T-helper 22 cell (primary cell): ENCODE measurements at places on chromosomes 2 and 18.

GRCh38 chr18:62617793-62618591, 95.2 kb downstream of the ZCCHC2 start:
- DNase-seq, result no peak

GRCh38 chr2:223832241-223832903, 5.0 kb downstream of the AP1S3 start:
- DNase-seq, result no peak

DNA sequence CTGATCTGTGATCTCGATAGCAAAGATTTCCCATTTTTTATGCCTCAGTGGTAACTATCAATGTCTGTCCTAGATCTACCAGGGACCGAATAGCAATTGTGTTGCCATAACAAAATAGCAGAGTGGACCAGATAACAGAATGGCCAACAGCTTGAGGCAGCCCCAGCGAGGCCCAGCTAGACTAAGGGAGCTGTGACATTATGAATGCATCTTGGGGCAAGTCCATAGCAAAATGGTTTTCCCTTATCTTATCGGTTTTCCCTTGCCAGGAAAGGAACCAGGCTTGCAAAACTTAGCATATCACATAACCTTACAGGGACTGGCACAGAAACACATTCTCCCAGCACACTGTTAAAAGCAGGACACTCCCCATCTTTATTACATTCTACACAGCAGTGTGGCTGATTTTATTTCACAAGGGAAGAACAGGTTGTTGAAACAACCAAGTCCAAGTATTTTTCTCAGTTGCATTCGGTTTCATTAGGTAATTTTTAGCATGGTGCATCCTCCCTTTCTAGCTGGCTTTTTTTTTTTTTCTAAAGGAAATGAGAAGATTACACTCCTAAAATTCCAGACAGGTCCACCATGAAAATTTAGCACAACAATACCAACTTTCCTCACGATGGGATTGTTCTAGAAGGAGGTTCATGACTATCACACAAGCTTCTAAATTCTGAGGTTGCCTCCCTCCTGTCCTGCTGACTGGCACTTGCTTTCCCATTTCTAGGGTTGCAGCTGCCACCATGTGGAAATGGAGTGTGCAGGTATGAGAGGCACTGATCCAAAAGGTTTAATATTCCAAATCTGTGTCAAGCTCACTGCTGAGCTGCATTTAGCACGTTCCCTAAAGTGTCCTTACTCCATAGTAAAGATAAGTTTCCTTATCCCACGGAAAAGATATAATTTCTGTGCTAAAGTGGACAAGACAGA, 97.0 kb upstream of the SLC35G4 start:
- DNase-seq, result no peak

GRCh38 chr2:233976690-233977294, 59.6 kb downstream of the TRPM8 start:
- no peak for DNase-seq

GRCh38 chr18:47390410-47391024, 139.1 kb upstream of the SKOR2 start:
- DNase-seq, result no peak

DNA sequence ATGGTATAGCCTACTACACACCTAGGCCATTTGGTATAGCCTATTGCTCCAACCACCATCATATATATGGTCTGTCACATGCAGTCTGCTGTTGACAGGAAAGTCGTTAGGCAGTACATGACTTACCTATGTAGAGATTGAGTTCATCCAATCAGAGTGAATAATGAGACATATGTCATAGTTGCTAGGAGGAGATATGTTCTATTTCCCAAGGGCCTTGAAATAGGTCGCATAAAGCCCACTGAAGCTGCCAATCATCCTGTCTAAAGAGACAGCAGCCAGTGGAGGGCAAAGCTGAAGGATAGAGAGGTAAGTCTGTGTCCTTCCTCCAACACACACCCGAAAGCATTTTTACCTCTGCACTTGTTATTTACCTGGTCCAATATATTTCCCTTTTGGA, 263.4 kb downstream of the PTPRM start:
- DNase-seq, result no peak

DNA sequence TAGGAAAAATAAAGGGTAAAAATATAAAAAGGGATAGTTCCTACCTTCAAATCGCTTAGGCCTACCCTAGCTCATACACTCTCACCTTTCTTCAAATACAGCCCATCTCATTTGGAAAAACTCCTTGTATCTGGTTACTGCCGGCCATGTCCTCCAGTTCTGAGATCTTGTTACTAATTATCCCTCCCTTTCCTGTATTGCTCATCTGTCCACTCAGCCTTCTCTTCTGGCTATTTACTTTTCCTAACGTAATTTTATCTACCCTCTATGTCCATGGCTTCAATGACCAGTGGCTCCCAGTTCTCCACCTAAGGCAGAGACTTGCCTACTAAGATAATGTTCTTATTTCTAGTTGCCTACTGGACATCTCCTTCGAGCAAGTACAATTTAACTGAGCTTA, 342.9 kb upstream of the ACVR2A start:
- no peak for DNase-seq

DNA sequence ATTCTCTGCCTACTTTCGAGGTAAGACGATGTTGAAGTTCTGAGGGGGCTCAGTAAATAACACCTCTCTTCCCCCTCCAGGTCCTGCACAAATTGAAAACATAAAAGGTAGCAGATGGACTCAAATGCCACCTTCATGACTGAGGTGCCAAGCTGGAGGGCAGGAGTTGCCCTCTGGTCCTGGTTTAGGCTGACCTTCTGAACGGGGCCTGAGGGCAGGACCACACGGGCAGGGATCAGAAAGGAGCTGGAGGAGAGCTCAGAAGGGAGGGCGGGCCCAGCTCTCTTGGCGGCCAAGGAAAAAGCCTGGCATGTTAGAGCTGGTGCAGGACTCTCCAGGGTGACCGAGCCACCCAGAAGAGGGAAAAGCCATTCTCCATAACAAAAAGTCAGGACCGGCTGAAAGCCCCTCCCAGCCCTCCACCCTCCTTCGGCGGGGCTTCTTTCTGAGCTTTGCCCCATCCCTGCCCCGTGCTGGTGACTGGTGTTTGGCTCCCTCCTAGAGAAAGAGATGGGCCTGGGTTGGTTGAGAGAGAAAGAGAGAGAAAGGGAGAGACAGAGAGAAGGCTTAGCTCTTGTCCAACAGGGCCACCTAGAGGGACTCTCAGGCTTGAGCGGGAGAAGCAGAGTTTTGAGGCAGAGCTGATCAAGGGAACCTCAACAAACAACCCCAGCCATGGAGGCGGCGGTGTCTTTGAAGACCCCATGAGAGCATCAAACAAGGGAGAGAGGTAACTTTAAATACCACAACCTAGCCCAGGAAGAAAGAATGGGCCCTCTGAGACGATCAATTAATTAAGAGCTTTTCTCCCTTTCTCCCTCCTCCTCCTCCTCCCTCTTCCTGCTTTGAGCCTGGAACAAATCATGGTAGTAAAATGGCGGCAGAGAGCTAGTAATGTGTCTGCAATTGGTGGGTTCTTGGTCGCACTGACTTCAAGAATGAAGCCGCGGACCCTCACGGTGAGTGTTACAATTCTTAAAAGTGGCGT, 50.8 kb downstream of the WIPF1 start:
- DNase-seq, result no peak

DNA sequence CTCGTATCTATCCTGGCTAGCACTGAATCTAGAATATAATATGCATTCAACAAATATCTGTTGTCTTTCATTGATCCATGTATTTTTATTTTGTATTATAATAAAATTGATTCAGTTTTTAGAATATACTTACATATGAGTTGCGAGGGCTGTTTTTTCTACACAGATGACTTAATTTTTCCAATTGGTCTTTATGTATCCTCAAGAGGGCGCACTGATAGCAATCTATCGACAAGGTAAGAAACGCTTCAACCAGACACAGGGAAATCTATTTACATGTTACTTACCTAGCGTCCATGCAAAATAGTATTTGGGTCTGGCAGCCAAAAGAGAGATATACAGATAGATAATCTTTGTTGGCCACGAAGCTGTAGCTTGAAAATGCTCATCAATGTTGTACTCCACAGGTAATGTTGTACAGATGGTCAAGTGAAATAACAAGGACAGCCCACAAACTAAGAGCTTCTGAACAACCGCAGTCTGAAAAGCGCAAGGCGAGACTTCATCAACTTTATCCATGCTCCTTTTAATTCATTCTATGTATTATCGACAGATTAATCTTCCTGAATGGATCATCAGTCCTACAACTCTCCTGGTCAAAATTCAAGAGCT, 35.5 kb upstream of the KIDINS220 start:
- no peak for DNase-seq

GRCh38 chr2:67219651-67220050, 177.5 kb upstream of the ETAA1 start:
- DNase-seq, result no peak

DNA sequence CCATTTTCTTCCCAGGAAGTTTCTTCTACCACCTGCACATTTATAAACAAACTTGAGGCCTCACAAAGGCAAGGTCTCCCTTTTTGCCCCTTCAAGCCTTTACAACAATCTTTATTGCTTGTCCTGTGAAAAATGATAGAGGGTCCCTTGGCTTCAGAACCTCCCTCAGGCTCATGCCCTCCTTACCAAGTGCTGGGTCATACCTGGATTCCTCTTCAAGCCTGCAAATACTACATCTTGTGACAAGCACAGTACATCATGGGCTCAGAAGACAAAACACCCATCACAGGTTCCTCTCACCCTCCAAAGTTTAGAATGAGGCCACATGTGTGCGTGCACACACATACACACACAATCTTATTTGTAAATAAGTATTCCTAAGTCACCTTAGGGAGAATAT, 9.1 kb downstream of the CAPN14 start:
- DNase-seq, result no peak

- no peak for DNase-seq
Observed at GRCh38 chr18:3283253-3283863, 21.4 kb downstream of the MYL12B start.

DNA sequence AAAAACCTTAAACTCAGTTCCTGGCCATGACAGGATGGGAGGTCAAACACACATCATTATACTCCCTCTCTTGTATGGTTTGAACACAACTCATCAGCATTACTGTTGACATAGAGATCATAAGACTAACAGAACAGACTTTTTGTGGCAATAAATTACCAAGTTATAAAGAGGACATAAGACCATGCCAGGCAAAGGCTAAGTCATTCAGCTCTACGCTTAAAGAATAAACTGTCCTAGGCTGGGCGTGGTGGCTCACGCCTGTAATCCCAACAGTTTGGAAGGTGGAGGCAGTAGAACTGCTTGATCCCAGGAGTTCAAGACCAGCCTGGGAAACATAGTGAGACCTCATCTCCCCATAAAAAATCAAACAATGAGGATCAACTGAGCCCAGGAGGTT, 16.4 kb downstream of the NLRC4 start:
- DNase-seq, result no peak

- DNase-seq, result no peak
Observed at GRCh38 chr2:105455488-105456003, 56.7 kb upstream of the FHL2 start.

GRCh38 chr2:222242532-222242931, 56.3 kb downstream of the PAX3 start:
- no peak for DNase-seq

GRCh38 chr2:78162202-78162601, 640.0 kb upstream of the LRRTM4 start:
- no peak for DNase-seq

DNA sequence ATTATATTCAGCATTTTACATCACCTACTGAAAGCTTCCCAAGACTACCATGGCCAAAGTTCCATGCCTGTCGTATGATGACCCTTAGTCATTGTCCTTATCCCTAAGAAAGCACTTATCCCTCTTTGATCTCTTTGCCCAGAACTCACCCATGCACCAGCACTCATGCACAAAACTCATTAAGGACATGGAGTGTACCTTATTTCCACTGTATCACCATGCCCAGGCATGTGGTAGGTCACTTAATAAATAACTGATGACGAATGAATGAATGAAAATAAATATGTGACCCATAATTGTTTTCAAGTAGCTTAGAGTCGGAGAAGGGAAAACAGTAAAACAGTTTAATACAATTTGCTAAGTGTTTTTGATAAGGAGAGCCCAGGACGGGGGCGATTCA, 220.1 kb downstream of the IKZF2 start:
- DNase-seq, result no peak

DNA sequence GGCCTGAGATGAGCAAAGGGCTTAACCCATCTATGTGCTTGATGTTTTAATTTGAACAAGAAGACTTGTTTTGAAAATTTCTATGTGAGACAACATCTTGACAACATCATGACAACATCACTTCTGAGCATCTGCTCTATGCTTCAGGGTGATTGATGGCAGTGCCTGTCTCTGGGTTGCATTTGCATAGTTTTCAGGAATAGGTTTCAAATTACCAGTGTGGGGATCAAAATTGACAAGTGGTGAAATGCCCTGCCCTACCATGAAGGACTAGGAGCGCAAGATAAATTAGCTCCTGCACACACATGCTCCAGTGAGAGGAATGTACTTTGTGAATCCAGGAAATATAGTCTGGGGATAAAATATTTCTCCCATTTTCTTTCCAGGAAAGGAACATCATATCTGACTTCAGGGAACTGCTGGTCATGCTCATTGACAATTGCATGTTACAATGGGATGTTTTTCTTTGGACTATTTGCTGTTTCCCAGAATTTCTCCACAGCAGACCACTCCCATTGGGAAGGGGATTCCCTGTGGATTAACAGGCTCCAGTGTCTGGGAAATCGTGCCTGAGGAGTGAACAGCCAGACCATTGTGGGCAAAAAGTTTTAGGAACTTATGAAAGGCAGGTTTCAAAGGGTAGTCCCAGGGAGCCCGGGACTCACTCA, 45.3 kb upstream of the IL1R2 start:
- DNase-seq, result no peak

GRCh38 chr2:124318913-124319312, 293.8 kb downstream of the CNTNAP5 start:
- no peak for DNase-seq

DNA sequence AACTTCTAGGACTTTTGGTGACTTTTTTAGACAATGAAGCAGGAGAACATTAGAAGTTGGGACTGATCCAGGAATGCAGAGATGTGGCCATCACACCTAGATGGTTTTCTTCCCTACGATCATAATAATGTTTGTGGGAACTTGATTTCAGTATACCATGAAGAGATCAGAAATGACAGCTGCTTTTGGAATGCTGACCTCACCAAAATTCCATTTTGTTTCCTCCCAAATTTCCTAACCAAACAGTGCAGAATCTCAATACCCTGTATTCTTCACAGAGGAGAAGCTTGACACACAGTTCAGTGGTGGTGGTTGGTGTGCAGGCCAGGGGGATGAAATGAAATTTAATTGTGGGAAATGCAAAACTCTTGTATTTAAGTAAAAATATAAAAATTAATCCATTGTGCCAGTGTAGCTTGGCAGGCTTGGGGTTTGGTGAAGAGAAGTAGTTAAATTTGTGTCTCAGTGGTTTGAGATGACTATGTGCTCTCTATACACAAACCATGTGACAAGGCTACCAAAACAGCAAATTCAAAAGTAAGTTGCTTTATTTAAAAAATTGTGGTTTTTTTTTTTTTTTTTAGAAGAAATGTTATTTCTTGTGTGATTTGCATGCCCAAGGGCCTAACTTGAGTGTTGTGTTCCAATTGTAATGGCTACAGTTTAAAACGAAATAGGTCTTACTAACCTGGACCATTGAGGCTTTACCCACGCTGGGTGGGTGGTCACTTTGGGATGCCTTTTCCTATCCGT, 252.4 kb downstream of the LPIN1 start:
- no peak for DNase-seq
